ENCODE measurements at places on chromosomes 1 and 21.

DNA sequence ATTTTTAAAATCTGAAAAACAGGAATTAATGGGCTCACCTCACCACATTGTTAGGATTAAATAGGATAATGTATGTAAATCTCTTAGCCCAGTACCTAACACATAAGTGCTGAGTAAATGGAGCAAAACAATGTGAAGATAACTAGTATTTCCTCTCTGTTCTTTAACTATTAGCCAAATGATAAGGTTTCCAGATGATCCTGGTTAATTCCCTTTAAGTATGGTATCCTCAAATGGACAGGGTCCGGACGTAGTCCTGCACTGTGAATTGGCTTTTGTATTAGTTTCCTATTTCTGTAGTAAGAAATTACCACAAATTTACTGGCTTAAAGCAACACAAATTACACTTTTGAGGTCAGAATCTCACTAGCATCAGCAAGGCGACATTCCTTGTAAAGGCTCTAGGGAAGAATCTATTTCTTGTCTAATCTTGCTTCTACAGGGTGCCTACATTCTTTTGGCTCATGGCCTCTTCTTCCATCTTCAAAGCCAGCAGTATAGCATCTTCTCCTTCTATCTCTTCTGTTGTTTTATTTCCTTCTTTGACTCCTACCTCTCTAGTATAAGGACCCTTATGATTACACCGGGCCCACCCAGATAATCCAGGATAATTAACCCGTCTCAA, 17.1 kb downstream of the SCAF4 start:
- H3K4me1 ChIP-seq, result peaks cover 37% of the 10 kb centered on the region
- no peak for DNase-seq
- H3K27me3 ChIP-seq, result no peaks in the 10 kb centered on the region
- no peak overlapping the region for H3K4me3 ChIP-seq

GRCh38 chr1:168396940-168397684, 116.4 kb downstream of the TBX19 start:
- H3K4me3 ChIP-seq, result no peak overlapping the region
- H3K36me3 ChIP-seq, result no peaks in the 10 kb centered on the region
- H3K4me1 ChIP-seq, result no peaks in the 10 kb centered on the region

DNA sequence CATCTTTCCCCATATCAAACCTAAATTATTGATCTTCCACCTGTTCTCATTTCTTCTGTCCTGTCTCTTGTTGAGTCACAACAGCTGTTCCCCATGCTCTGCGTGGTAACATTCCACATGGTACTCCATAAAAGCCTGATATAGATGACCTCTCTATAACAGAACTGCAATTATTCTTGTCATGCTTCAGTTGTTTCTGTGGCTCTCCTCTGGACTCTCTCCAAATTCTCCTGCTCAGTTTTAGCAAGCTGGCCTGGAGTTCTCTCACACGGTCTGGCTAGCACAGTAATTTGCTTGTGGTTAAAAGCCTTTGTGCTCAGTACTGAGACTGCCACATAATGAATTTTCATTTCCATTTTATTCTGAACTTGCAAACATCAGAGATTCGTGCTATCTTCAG, 10.6 kb upstream of the LRRC39 start:
- no peaks in the 10 kb centered on the region for H3K36me3 ChIP-seq
- peaks cover 16% of the 10 kb centered on the region for H3K4me1 ChIP-seq
- H3K27me3 ChIP-seq, result no peaks in the 10 kb centered on the region
- H3K27ac ChIP-seq, result peak overlapping the region; percentile 74
- DNase-seq, result no peak

- H3K4me1 ChIP-seq, result no peaks in the 10 kb centered on the region
- DNase-seq, result no peak
- no peaks in the 10 kb centered on the region for H3K27me3 ChIP-seq
- peak overlapping the region; percentile 61 for H3K27ac ChIP-seq
Observed at GRCh38 chr1:230415405-230416132, 10.6 kb downstream of the PGBD5 start.

DNA sequence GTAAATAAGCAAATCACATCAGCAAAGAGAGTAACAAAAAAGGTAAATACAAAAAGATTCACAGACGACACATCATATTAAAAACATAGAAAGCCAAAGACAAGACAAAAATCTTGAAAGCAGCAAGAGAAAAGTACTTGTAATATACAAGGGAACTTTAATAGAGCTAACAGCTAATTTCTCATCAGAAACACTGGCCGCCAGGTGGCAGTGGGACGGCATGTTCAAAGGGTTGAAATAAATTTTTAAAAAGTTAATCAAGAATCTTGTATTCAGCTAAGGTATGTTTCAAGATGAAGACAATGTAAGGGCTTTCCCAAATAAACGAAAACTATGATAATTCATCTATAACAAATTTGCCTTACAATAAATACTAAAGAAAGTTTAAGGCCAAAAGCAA, 358.1 kb downstream of the LRRIQ3 start:
- no peaks in the 10 kb centered on the region for H3K36me3 ChIP-seq
- H3K27ac ChIP-seq, result no peak overlapping the region
- no peaks in the 10 kb centered on the region for H3K27me3 ChIP-seq
- DNase-seq, result no peak

GRCh38 chr1:42924082-42924850, 34.4 kb downstream of the SLC2A1 start:
- peak; percentile 96 for DNase-seq
- peak overlapping the region; percentile 92 for H3K27ac ChIP-seq
- H3K4me3 ChIP-seq, result peak overlapping the region; percentile 78
- no peaks in the 10 kb centered on the region for H3K27me3 ChIP-seq

DNA sequence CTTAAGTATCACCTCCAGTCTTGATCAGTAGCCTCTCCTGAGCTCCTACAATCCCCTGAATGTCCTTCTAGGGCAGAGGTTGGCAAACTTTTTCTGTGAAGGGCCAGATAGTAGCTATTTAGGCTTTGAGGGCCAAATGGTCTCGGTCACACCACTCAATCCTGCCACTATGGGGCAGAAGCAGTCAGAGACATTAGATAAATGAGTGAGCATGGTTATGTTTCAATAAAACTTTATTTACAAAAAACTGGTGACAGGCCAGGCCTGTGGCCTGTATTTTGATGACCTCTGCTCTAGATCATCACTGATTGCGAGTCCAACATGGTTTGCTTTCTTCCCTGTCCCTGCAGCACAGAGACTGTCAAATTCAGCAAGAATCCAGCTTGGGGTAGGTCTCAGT, 36.3 kb downstream of the LRP8 start:
- no peaks in the 10 kb centered on the region for H3K4me1 ChIP-seq
- H3K27me3 ChIP-seq, result no peaks in the 10 kb centered on the region
- H3K36me3 ChIP-seq, result no peaks in the 10 kb centered on the region
- no peak overlapping the region for H3K4me3 ChIP-seq
- no peak overlapping the region for H3K27ac ChIP-seq
- DNase-seq, result no peak

- no peaks in the 10 kb centered on the region for H3K4me1 ChIP-seq
- H3K27ac ChIP-seq, result no peak overlapping the region
- peaks cover 5% of the 10 kb centered on the region for H3K36me3 ChIP-seq
- DNase-seq, result no peak
- H3K27me3 ChIP-seq, result no peaks in the 10 kb centered on the region
Observed at GRCh38 chr1:235423214-235423652, 56.0 kb downstream of the TBCE start.

- no peaks in the 10 kb centered on the region for H3K36me3 ChIP-seq
- H3K27me3 ChIP-seq, result no peaks in the 10 kb centered on the region
- no peak overlapping the region for H3K27ac ChIP-seq
- DNase-seq, result no peak
- no peak overlapping the region for H3K4me3 ChIP-seq
Observed at GRCh38 chr1:78726686-78727085, 77.1 kb downstream of the IFI44 start.
